ENCODE measurements at places on chromosomes 16 and 17.

DNA sequence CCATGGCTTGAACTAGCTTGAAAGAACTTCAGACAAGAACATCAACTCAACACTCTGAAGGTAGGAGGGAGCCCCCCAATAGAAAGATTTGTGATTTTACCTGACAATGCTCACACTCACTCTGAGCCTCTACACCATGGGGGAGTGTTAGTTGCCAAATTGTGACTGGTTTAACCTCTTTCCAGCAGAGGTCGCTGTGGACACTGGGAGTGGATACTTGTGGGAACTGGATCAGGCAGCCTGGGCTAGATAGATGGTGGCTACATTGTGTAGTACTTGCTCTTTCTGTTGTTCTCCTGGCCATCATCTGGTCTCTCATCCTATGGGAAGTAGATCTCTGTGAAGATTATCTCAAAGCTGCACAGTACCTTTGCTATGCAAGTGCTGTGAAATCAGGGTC lies 2.9 kb downstream of the SMPD3 start:
- peak; percentile 76 for DNase-seq

GRCh38 chr17:49616601-49617131 lies 41.0 kb downstream of the NXPH3 start:
- DNase-seq, result peak; percentile 80

DNA sequence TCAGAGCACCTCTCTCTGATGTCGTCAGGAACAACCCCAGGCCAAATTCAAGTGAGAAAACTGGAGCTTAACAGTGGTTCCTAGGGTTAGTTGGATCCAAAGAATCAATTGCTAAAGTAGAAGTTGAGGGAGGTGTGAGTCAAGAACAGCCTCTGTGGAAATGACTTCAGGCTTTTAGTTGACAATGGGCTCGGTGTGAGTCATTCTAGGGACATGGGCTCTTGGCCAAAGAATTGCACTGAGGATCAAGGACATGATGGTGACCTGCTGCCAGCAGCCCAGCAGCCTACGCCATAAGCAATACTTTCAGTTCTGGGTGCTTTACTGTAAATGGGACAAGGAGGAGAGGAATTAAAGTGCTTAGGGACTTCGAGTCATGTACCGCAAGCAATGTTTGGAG lies 32.1 kb upstream of the SMURF2 start:
- peak; percentile 78 for DNase-seq

DNA sequence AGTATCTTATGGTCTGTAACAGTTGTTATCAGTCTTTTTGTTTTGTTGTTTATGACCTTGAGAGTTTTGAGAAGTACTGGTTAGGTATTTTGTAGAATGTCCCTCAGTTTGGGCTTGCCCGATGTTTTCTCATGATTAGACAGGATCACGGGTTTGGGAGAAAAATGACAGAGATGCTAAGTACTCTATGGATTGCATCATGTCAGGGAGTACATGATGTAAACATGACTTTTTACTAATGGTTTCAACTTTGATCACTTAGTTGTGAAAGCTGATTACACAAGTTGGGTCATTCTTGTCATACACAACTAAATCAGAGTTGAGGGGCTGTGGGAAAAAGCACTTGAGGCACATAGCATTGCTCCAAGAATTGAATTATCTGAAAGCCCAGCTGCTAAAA lies 94.7 kb upstream of the SIAH1 start:
- DNase-seq, result no peak

DNA sequence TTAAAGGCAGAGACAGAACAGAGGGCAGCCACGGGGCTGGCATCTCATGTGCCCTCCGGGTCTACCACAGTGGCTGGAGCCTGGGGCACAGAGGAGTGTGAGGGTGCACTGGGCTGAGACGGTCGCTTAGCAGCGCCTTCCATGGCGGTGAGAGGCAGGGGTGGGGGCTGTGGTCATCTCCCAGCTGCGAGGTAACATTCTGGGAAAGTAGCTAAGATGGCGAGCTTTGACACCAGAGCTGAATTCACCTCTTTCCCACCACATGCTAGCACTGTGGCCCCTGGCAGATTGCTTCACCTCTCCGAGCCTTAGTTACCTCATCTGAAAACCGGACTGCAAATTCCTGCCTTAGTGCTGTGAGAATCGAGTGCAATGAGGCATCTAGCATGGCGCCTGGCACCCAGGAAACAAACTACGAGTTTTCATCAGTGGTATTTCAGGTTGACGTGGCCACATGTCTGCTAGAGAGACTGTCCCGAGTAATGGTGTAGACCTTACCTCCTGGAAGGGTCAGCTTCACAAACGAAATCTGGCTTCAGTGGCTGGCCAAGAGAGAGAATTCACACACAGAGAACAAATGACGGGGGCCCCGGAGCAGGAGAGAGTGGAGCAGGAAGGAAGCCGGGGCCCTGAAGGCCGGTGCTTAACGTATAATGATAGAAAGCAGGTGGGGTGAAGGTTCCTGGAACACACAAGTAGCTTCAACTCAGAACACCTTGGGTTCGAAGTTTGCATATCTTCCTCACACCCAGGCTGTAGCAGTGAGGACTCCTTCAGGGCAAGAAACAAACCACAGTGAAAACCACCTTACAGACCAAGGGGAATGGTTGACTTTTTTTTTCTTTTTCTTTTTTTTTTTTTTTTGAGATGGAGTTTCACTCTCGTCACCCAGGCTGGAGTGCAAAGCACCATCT lies 63.9 kb upstream of the RPH3AL start:
- DNase-seq, result no peak

- no peak for DNase-seq
Measured at GRCh38 chr16:50610331-50611262, 62.4 kb downstream of the NKD1 start.

GRCh38 chr16:340370-341091 lies 12.0 kb downstream of the AXIN1 start:
- DNase-seq, result no peak

DNA sequence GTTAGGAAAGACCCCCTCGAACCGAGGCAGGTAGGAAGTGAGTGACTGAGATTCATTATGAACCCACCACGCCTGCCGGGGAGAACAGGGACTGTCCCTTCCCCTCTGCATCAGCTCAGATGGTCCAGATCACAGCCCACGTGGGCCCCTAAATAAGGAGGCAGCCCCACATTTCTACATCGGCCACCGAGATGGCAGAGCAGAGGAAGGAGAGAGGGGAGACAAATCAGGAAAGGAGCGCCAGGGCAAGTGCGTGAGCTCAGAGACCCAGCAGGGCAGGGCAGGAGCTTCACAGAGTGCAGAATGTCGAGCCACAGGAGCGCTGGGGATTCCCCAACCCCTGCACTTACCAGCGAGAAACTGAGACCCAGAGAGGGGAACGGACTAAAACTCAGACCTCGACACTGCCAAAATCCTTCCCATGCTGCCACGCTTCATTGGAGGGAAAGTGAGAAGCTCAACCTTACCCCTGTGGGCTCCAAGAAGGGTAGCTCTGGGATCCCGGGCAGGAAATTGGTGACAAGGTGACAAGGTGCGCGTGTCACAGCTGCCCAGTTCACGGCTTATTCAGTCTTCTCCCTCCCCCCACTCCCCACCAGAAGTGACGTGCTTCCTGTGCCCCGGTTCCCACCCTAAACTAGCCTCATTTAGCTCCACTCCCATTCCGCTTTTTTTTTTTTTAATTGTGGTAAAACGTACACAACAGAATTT lies at the start of gene ICAM2:
TSS of gene ICAM2 (minus strand) at position 578 of the 711 bp plus-strand sequence. CDS start 13,942 bp downstream, outside the sequence.
- no peak for DNase-seq

GRCh38 chr16:67801883-67802282 lies 4.5 kb downstream of the RANBP10 start:
- no peak for DNase-seq

DNA sequence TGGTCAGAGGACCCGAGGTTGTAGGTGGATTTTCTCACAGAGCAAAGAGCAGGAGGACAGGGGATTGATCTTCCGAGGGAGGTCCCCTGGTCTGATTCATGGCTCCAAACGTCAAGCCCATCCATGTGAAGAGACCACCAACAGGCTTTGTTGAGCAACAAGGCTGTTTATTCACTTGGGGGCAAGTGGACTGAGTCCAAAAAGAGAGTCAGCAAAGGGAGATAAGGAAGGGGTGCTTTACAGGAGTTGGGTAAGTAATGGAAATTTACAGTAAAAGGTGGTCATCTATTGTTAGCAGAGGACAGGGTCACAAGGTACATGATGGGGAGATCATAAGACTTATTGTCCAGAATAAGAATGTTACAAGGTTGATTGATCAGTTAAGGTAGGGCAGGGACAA lies 2285.8 kb downstream of the TP53TG3F start:
- no peak for DNase-seq

- no peak for DNase-seq
Measured at GRCh38 chr16:10969615-10970014, 25.3 kb downstream of the CLEC16A start.

GRCh38 chr17:30599428-30600059 lies 122.3 kb downstream of the GOSR1 start:
- no peak for DNase-seq

GRCh38 chr16:8310816-8311215 lies 279.5 kb downstream of the TMEM114 start:
- no peak for DNase-seq

DNA sequence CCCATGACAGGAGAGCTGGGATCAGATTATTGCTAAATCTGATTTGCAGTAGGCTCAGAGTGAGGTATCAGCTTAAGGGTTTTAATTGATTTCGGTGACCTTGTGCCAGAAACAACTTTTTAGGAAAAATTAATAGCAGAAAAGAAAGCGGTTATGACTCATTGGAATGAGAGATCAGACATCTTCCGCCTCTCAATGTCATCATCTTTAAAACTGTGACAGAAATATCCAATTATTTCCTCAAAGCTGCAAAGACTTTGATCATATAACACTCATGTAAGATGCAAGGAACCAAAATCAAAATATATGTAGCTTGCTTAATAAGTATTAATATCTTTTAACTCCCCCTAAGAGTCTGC lies 190.1 kb upstream of the FOXF1 start:
- DNase-seq, result no peak

DNA sequence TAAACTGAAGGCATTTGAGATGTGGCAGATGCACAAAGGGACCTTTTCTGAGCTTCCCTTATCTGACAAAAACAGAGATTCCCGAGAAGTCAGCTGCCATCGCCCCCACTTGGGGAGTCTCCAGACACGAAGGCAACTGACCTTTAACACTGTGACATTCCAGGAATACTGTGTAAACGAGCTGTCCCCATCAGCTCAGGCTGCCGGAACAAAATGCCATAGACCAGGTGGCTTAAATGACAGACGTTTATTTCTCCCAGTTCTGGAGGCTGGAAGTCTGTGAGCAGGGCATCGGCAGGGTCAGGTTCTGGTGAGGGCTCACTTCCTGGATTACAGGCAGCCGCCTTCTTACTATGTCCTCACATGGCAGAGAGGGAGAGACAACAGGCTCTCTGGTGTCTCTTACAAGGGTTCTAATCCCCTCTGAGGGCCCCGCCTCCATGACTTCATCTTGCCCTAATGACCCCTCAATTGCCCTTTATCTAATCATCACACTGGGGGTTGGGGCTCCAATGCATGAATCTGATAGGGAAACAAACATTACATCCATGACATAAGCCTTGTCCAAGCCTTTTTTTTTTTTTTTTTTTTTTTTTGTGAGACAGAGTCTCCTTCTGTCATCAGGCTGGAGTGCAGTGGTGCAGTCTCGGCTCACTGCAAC lies 178.5 kb upstream of the RPL38 start:
- DNase-seq, result no peak

DNA sequence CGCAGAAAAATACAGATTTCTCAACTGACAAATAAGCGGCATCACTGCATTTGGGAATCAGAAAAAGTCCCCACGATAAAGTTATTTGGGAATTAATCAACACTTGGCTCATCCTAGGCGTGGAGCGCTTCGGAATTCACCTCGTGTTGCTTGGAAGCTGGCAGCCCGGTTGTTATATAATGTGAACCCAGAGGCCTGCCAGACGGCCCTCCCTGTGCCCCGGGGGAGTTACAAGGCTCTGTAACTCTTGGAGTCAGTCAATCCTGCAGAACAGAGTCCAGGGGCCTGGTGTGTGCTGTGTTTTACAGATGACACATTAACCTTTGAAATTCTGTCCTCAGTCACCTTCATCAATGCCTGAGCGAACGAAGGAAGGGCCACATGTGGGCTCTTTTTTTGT lies 111.1 kb downstream of the PITPNC1 start:
- no peak for DNase-seq

- no peak for DNase-seq
Measured at GRCh38 chr17:55648086-55648485, 74.6 kb downstream of the TMEM100 start.

GRCh38 chr17:3954976-3955672 lies 9.1 kb downstream of the ATP2A3 start:
- no peak for DNase-seq

DNA sequence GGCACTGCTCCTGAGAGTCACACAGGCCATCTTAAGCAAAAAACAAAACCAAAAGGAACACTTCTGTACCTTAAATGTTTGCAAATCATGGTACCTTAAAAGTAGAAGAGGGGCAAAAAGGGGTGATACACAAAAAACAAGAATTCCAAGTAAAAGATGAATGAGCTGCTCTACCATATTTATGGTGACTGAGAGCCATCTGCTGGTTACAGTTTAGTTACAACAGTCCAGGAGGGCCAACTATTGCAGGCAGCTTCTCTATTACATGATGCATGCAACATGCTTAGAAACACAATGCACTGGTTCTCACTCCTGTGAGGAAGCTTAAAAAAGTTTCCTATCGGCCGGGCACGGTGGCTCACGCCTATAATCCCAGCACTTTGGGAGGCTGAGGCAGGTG lies 53.5 kb downstream of the STX8 start:
- no peak for DNase-seq
